Mesothelial cell of epicardium (in vitro differentiated cells): ENCODE measurements at places on chromosomes 13 and 19. TPM values are rescaled to one million over a fixed set of nuclear protein-coding genes. Genes with fewer than 3 reads are reported as not detected.

The KLK12 gene
- not detected in 3 replicates for total RNA-seq

The DPRX gene
- not detected in 3 replicates for total RNA-seq

The C19orf85 gene
- not detected in 3 replicates for total RNA-seq

The IL4I1 gene
- total RNA-seq = 1.3 to 1.7 TPM (median 1.6 TPM) in 3 replicates

The ZNF723 gene
- total RNA-seq = not detected in 3 replicates

The CGB3 gene
- total RNA-seq = not detected in 3 replicates

The NLRP12 gene
- 0.07 to 0.11 TPM in 2 of 3 replicates, not detected in the other for total RNA-seq

The HIF3A gene
- total RNA-seq = 164 to 175 TPM (median 165 TPM) in 3 replicates

The IZUMO4 gene
- total RNA-seq = 11.0 to 14.4 TPM (median 13.8 TPM) in 3 replicates

The ZNF835 gene
- 0.07 to 0.34 TPM in 2 of 3 replicates, not detected in the other for total RNA-seq

The MATK gene
- total RNA-seq = 3.7 to 5.0 TPM (median 4.0 TPM) in 3 replicates

The TLE6 gene
- total RNA-seq = 4.3 to 7.6 TPM (median 6.9 TPM) in 3 replicates

The TTYH1 gene
- total RNA-seq = 4.2 to 6.0 TPM (median 5.2 TPM) in 3 replicates

The LGALS7B gene
- 1.2 TPM in 1 of 3 replicates, not detected in the others for total RNA-seq

The TNFRSF19 gene
- 38.3 to 43.5 TPM (median 40.3 TPM) in 3 replicates for total RNA-seq

The TUBB4A gene
- total RNA-seq = 10.5 to 13.5 TPM (median 13.0 TPM) in 3 replicates

The CCDC124 gene
- total RNA-seq = 70.4 to 73.1 TPM (median 72.6 TPM) in 3 replicates

- no peaks in the 10 kb centered on the region for H3K27me3 ChIP-seq
- no peak overlapping the region for H3K4me3 ChIP-seq
- H3K4me1 ChIP-seq = no peaks in the 10 kb centered on the region
- no peak overlapping the region for H3K27ac ChIP-seq
- DNase-seq = no peak
- peaks cover 4% of the 10 kb centered on the region for H3K36me3 ChIP-seq
Measured at GRCh38 chr19:29690842-29691241, 24.2 kb downstream of the C19orf12 start.

- no peak overlapping the region for H3K27ac ChIP-seq
- H3K4me3 ChIP-seq = no peak overlapping the region
Measured at GRCh38 chr19:390386-391206, 18.4 kb downstream of the C2CD4C start.

- H3K36me3 ChIP-seq = peaks cover 17% of the 10 kb centered on the region
- peak; percentile 38 for DNase-seq
- no peaks in the 10 kb centered on the region for H3K4me1 ChIP-seq
- peak overlapping the region; percentile 32 for H3K27ac ChIP-seq
- H3K27me3 ChIP-seq = no peaks in the 10 kb centered on the region
Measured at GRCh38 chr13:113647351-113648215, 10.4 kb downstream of the ATP4B start.

DNA sequence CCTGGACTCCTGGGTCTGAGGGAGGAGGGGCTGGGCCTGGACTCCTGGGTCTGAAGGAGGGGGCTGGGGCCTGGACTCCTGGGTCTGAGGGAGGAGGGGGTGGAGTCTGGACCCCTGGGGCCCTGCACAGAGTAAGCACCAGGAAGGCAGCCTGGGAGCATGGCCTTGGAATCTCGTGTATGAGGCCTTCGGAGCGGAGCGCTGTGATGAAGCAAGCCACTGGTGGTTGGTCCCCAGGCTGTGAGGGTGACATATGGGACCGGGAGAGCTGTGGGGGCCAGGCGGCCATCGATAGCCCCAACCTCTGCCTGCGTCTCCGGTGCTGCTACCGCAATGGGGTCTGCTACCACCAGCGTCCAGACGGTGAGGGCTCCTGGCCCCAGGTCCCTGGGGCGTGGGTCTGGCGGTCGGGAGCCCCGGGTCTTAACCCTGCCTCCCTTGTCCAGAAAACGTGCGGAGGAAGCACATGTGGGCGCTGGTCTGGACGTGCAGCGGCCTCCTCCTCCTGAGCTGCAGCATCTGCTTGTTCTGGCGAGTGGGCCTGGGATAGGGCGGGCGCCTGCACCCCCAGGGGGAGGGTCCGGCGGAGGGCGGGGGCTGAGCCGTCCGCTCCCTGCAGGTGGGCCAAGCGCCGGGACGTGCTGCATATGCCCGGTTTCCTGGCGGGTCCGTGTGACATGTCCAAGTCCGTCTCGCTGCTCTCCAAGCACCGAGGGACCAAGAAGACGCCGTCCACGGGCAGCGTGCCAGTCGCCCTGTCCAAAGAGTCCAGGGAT is 918 bp downstream of the TMEM190 start:
- H3K27ac ChIP-seq = no peak overlapping the region
- no peaks in the 10 kb centered on the region for H3K36me3 ChIP-seq
- DNase-seq = no peak
- H3K4me3 ChIP-seq = no peak overlapping the region

DNA sequence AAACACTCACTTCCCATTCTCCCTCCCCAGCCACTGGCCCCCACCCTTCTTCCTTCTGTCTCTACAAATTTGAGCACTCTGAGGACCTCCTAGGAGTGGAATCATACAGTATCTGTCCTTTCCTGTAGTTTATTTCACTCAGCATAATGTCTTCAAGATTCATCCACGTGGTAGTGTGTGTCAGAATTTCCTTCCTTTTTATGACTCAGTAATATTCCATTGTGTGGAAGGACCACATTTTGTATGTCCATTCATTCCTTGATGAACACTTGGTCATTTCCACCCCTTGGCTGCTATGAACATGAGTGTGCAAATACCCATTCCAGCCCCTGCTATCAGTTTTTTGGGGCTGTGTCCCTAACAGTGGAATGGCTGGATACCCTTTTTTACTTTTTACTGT is 9.8 kb downstream of the KLF2 start:
- H3K4me3 ChIP-seq = no peak overlapping the region
- peaks cover 8% of the 10 kb centered on the region for H3K4me1 ChIP-seq
- H3K27me3 ChIP-seq = peaks cover 32% of the 10 kb centered on the region
- no peak overlapping the region for H3K27ac ChIP-seq
- DNase-seq = no peak
- no peaks in the 10 kb centered on the region for H3K36me3 ChIP-seq

- no peak overlapping the region for H3K4me3 ChIP-seq
- no peak overlapping the region for H3K27ac ChIP-seq
- no peak for DNase-seq
- H3K36me3 ChIP-seq = no peaks in the 10 kb centered on the region
Measured at GRCh38 chr13:88919970-88920628, 1248.9 kb downstream of the SLITRK5 start.

GRCh38 chr13:114275304-114275703 is 6.1 kb upstream of the UPF3A start:
- no peaks in the 10 kb centered on the region for H3K27me3 ChIP-seq
- peaks cover 7% of the 10 kb centered on the region for H3K4me1 ChIP-seq
- no peak overlapping the region for H3K27ac ChIP-seq
- peaks cover 38% of the 10 kb centered on the region for H3K36me3 ChIP-seq

DNA sequence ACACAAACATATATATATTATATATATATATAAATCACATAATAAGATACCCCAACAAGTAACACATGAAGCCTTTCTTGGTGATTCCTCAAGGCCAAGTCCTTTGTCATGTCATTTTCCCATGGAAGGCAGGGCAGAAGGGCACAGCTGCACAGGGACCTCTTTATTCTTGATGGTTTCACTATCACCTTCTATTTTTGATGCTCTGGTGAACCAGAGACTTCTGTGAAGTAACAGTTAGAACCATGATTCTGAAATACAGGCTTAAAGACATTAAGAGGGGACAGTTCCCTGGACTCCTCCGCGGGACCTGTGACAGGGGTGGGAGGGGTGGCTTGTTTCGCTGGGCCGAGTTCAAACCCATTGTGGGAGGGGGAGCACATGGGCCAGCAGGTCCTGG is 104.0 kb downstream of the DGKH start:
- peaks cover 3% of the 10 kb centered on the region for H3K36me3 ChIP-seq
- no peak overlapping the region for H3K27ac ChIP-seq
- H3K4me1 ChIP-seq = peaks cover 24% of the 10 kb centered on the region
- no peak for DNase-seq
- no peaks in the 10 kb centered on the region for H3K27me3 ChIP-seq
- no peak overlapping the region for H3K4me3 ChIP-seq

DNA sequence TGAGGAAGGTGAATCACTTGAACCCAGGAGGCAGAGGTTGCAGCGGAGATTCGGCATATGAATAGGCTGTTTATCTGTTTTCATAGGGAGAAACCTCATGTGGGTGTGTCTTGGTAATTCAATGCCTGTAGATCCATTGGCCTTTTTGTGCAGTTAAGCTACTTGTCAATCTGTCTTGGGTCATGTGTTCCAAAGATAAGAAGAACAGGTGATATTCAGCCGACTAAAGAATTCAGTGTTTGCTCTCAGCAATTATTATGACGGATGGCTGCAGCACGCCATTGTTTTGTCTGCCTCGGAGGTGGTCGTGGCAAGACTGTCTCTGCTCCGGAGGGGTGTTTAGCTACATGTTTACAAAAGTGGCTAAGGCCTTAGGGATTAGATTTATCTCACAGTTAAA is 573.0 kb upstream of the PCDH9 start:
- H3K4me3 ChIP-seq = no peak overlapping the region
- peaks cover 4% of the 10 kb centered on the region for H3K36me3 ChIP-seq
- H3K4me1 ChIP-seq = peaks cover 3% of the 10 kb centered on the region
- H3K27ac ChIP-seq = no peak overlapping the region
- no peak for DNase-seq

DNA sequence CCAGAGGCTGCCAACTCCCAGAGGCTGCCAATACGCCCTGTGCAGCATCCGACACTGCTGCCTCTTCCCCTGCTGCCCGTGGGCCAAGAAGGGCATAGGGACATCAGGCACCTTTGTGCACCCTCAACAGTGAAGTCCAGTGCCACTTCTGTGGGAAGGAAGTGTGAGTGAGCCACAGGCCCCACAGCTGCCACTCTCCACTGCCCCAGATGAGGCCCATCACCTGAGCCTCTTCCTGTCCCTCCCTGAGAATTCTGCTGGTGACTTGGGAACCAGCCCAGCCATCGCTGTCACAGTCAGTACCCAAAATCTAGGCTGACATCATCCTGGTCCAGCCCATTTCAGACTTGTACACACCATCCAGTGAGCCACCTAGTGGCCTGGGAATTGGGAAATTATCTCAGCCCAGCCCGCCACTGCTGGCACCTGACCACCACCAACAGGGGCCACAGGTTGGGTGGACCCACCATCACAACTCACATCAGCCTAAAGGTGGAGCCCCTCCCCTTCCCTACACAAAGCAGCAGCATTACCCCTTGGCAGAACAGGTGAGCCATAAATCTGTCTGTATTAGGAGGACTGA is 733.9 kb upstream of the KLHL1 start:
- DNase-seq = no peak
- H3K4me3 ChIP-seq = no peak overlapping the region
- H3K27ac ChIP-seq = no peak overlapping the region
- H3K27me3 ChIP-seq = peaks cover 2% of the 10 kb centered on the region
- no peaks in the 10 kb centered on the region for H3K4me1 ChIP-seq
- no peaks in the 10 kb centered on the region for H3K36me3 ChIP-seq

GRCh38 chr13:34347784-34348573 is 530.0 kb downstream of the RFC3 start:
- H3K27me3 ChIP-seq = no peaks in the 10 kb centered on the region
- H3K36me3 ChIP-seq = no peaks in the 10 kb centered on the region
- no peak overlapping the region for H3K4me3 ChIP-seq
- H3K4me1 ChIP-seq = peaks cover 32% of the 10 kb centered on the region
- H3K27ac ChIP-seq = no peak overlapping the region
- no peak for DNase-seq

- DNase-seq = no peak
- H3K27ac ChIP-seq = no peak overlapping the region
- no peaks in the 10 kb centered on the region for H3K36me3 ChIP-seq
- H3K4me3 ChIP-seq = no peak overlapping the region
- peaks cover 5% of the 10 kb centered on the region for H3K27me3 ChIP-seq
Measured at GRCh38 chr13:97068151-97068550, 73.9 kb upstream of the OXGR1 start.

DNA sequence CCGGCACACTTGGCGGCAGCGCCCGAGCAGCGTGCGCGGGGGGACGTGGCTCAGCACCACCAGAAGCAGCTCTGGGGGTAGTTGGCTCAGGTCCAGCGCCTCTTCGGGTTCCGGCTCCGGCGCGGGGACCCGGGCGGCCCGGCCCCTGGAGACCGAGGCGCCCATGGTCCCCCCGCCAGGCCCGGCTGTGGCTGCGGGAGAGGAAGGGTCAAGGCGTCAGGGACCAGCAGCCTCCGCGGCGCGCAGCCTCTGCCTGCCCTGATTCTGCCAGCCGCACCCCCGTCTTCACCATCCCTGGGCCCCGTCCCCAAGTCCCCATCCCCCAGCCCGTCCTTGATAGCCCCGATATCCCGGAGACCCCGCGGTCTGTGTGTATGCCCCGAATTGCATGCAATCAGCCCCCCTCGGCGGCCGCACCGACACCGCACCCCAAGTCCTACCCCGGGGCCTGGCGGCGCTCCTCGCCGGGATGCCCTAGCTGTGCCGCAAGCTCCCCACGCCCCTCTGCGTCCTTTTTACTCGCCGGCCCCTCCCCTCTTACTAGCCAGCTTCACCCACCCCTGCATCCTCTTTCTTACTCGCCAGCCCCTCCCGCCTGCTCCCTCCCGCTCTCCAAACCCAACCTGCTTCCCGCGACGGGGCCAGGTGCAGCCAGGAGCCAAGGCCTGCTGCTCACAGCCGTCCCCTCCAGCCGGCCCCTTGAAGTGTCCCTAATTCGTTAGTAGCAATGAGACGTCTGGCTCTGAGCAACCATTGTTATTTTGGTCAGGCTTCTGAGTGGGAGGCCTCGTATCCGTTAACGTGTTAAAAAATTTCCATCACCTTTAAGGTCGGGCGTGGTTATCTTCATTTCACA is at the start of gene FBXO27:
Gene FBXO27, minus strand, starts transcription at position 487 of the 856 bp plus-strand sequence. Its CDS starts 322 bp downstream, at position 165.
- H3K27me3 ChIP-seq = peaks cover 5% of the 10 kb centered on the region
- peaks cover 14% of the 10 kb centered on the region for H3K4me1 ChIP-seq
- no peak for DNase-seq
- peaks cover 4% of the 10 kb centered on the region for H3K36me3 ChIP-seq

DNA sequence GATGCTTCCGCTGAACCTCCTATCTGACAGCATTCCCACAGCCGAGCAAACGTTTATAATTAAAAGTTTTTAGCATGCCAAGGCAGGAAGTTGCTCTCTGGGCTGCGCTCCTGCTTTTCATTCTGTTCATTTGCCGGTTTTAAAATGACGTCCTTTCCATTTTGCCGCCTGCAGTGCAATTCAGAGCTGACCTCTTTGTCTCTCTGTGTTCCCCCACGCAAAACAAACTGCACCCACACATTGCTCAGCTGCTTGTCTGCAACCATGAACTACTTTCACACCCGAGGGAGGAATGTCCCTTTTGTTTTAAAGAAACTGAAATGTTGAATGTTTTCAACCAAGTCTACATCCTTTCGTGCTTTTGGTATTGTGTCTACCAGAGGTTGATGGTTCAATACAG is 416.5 kb downstream of the EFNB2 start:
- peaks cover 31% of the 10 kb centered on the region for H3K4me1 ChIP-seq
- H3K36me3 ChIP-seq = no peaks in the 10 kb centered on the region
- H3K27me3 ChIP-seq = no peaks in the 10 kb centered on the region
- H3K4me3 ChIP-seq = no peak overlapping the region
- no peak overlapping the region for H3K27ac ChIP-seq
- no peak for DNase-seq
